Diencephalon (tissue), 1 donor: ENCODE measurements at places on chromosomes 7 and 10. TPM values are rescaled to one million over a fixed set of nuclear protein-coding genes. Genes with fewer than 3 reads are reported as not detected.

The CRYGN gene
- not detected for total RNA-seq

The ACBD7 gene
- 54.2 TPM for total RNA-seq

The HTR7 gene
- total RNA-seq = 14.1 TPM

The HECW1 gene
- total RNA-seq = 48.0 TPM

The FANK1 gene
- 11.3 TPM for total RNA-seq

The CALY gene
- 36.4 TPM for total RNA-seq
